Aorta (tissue), 5 donors: ENCODE measurements at places on chromosomes 4 and X. TPM values are rescaled to one million over a fixed set of nuclear protein-coding genes. Genes with fewer than 3 reads are reported as not detected.
A peak's percentile ranks its signal among the peaks of the same experiment; 100 is the strongest.

DNA sequence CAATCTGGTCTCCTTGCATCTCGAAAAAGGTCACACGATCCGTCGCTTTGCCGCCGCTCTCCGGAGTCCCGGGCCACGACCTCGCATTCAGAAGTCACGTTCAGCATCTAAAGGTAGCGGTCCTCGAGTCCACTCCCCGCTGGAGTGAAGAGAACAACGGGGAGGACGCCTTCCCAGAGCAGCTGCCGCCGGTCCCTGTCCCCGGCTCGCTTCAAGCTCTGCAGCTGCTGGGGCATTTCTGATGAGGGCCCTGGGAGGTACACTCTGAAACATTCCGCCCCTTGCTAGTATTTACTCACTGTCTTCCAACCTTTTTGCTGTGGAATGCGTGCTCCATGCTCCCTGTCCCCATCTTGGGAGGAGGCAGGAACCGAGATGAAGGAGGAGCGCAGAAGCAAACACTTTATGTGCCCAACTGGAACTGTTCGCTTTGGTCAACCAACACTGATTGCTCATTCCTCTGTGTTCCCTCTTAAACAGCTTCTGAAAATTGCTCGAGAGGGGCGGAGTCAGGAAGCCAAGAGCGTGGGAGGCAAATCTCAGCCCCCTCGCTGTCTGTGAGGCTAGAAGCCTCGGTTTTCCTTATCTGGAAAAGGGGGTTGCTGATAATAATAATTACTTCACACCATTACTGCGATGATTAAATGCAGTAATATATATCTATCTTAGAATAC, 6.4 kb upstream of the VAMP7 start:
- no peak for DNase-seq

DNA sequence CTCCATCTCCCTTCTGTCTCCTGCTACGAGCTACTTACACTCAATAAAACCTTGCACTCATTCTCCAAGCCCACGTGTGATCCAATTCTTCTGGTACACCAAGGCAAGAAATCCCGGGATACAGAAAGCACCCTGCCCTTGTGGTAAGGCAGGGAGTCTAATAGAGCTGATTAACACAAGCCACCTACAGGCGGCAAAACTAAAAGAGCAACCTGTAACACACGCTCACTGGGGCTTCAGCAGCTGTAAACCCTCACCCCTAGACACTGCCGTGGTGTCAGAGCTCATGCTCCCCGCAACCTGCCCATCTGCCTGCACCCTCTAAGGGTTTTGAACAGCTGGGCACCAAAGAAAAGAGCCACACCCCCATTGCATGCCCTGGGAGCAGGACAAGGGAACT, 755.4 kb upstream of the HTR2C start:
- no peak for DNase-seq

Gene VGLL1
- total RNA-seq, result not detected

- DNase-seq, result no peak
Measured at GRCh38 chr4:83779103-83780052, 243.5 kb downstream of the GPAT3 start.

- no peak for DNase-seq
Measured at GRCh38 chr4:127149086-127149485, 483.7 kb upstream of the INTU start.

GRCh38 chrX:154661899-154662298, 8.5 kb upstream of the CTAG2 start:
- DNase-seq, result no peak

Gene PDLIM3
- total RNA-seq, result 805 TPM

Gene QRFPR
- total RNA-seq, result 0.71 TPM

DNA sequence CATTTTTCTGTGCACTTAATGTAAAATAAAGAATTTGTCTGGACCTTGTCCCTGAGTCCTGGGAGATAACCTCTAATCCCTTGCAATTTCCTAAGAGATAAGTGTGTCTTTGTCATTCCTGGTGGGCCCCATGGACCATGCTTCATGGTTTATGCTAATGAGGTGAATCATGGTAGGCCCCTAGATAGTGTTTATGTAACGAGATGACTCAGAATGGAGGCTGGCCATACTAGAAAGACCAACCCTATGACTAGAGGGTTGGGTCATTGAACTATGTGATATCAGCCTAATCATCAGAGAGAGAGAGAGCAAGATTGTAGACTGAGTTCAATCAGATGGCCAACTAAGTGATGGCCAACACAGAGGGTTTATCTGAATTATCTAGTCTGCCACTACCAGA, 64.2 kb upstream of the NHSL2 start:
- no peak for DNase-seq

Gene SPANXC
- not detected for total RNA-seq

Gene DUSP21
- not detected for total RNA-seq

- DNase-seq, result no peak
Measured at GRCh38 chr4:81694176-81694913, 222.6 kb upstream of the RASGEF1B start.

DNA sequence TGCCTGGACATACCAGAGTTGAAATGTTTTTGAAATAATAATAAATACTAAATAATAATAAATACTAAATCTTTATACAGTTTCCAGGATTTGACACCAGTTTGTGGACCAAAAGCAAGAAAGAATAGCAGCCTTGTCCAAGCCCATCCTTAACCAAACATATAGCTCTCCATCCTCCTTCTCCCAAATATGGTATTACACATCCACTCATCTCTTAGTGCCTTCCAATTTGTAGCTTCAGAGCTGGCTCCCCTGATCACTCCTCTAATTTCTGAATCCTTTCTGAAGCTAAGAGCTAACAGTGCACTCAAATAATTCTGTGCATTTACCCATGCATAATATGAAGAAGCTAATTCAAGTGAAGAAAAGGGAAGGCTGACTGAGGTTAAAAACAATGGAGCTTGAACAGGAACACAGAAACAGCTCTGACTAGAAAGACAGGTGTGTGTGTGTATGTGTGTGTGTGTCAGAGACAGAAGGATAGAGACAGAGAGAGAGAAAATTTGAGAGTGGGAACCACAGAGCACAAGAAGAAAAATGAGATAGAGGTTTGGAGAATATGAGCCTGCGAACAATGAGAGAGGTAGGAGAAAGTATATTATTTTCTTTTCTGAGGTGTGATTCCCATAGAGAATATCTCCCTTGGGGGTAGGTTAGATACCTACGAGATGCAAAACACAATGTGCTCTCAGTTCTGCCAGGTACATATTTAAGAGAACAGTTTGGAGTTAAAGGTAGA, 123.5 kb downstream of the CAMK2D start:
- no peak for DNase-seq

Gene MAGEA2
- total RNA-seq, result not detected

Gene CT47B1
- not detected for total RNA-seq

DNA sequence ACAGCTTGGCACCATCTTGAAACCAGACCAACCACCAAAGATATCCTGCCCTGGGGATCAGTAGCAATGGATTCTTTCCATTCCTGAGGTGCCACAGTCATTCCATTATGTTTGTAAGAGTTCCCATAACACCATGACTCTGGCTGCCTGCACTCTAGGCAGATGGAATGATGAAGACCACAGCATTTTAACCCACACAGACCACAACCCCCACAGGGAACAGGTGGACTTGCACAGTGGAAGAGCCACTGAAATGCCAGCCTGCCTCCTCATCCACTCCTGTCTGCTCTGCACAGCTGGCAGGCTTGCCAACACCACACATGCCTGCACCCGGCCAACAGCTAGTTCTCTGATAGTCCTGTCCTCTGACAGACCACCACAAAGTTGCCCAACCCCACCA, 2362.2 kb upstream of the AGA start:
- no peak for DNase-seq

Gene GLUD2
- 1.6 TPM for total RNA-seq

- DNase-seq, result peak; percentile 48
Measured at GRCh38 chr4:108172753-108173598, 4.2 kb upstream of the LEF1 start.

Gene SHOX
- total RNA-seq, result not detected

Gene PAGE5
- total RNA-seq, result not detected

- DNase-seq, result no peak
Measured at GRCh38 chrX:51487960-51488267, 8.5 kb downstream of the NUDT11 start.

Gene MAML3
- total RNA-seq, result 10.5 TPM

DNA sequence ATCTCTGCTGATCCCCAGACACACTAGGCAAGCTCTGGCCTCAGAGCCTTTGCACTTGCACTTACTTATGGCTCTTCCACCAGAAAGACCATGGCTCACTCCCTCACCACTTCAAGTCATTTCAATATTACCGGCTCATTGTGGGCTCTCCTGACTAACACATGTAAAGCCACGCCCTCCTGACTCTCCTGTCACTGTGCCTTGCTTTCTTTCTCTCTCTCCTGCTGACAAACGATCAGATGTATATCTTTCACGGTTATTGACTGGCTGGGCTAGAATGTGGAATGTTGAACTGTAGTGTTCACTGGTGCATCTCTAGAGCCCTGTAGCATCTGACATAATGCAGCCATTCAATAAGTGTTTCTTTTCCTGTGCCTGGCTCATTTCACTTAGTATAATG, 425.1 kb downstream of the RAB28 start:
- DNase-seq, result no peak

Gene PSMD10
- 24.9 TPM for total RNA-seq

Gene ETDB
- total RNA-seq, result not detected

DNA sequence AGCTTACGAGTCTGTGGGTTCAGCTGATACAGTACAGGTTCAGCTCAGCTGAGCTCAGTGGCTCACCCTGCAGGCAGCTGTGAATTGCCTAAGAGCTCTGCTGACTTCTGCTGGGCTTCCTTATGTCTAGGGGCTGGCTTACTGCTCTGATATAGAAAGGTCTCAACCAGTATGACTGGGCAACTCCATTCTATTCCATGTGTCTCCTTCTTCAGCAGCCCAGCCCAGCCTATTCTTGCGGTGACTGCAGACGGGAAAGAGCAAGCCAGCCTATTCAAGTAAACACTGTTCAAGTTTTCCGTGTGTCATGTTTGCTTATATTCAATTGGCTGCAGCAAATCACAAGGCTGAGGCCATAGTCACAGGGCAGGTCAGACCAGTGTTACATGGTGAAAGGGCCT, 615.4 kb upstream of the ZFP42 start:
- no peak for DNase-seq

- DNase-seq, result no peak
Measured at GRCh38 chr4:125016892-125017299, 297.9 kb upstream of the FAT4 start.

Gene ETNPPL
- total RNA-seq, result not detected

DNA sequence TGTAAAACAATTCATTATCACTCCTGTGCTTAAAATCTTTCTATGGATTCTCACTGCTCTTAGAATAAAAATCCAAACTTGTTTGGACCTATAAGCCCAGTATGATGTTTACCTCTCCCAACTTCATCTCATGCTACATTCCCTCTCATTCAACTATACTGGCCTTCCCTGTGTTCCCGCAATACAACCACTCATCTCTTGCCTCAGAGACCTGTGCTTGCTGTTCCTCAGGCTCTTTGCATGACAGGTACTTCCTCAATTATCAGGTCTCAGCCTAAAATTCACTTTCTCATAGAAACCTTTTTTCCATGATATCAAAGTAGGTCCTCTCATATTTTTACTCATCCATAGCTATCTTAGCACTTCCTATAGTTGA, 71.7 kb downstream of the ENOX2 start:
- DNase-seq, result no peak

DNA sequence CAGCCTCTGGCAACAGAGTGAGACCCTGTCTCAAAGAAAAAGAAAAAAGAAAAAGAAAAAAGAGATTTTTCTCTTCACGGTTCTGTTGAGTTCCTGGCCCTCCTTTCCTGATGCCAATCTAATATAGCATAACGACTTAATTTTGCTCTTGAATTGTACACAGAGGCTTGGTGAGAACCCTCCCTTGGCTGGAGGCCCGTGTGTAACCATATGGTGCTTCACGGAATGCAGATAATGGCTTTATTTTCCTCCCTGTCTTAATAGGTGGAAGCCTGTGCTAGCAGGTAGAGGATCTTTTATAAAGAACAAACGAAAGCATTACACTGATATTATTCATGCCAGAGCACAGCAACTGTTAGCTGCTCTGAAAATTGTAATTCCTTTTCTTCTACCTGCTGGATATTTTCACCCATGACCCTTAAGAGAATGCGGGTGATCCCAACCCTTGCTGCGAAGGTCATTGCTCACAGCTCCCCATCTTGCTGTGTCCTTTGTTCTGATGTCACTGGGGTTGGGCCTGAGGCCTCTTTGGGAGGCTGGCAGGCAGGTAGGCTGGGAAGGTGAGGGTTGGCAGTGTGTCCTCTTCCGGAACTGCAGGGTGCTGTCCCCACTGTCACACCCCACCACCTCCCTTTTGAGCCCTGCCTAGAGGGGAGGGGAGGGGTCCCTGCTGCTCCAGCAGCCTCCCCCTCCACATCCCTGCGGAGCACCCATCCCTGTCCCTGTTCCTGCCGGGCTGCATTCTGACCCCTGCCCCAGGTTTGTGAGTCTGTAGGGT, 83.8 kb upstream of the STOX2 start:
- no peak for DNase-seq

GRCh38 chr4:82913305-82913704, 12.8 kb downstream of the THAP9 start:
- no peak for DNase-seq

- no peak for DNase-seq
Measured at GRCh38 chr4:116180157-116180601, 905.2 kb downstream of the TRAM1L1 start.

Gene CFAP99
- total RNA-seq, result 0.13 TPM

- DNase-seq, result no peak
Measured at GRCh38 chr4:34191443-34191842, 2052.9 kb downstream of the ARAP2 start.

Gene CYLC1
- not detected for total RNA-seq

DNA sequence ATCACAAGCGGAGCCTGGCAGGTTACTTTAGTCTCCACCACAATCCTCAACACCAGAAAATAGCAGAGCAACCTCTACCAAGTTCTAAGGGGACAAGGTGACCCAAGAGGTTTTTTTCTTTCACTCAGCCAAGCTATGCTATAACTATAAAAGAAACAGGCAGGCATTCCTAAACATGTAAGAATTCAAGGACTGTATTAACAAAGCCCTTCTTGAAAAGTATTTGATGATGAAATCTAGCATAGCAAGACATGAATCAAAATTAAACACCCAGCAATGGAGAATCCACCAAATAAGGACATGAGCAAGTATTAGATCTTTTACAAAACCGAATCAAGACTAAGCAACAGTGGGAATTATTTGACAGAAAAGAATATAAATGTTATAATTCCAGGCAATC, 25.7 kb upstream of the C1QTNF7 start:
- DNase-seq, result no peak

Gene NALF2
- 0.26 TPM for total RNA-seq

Gene STARD8
- total RNA-seq, result 11.8 TPM

DNA sequence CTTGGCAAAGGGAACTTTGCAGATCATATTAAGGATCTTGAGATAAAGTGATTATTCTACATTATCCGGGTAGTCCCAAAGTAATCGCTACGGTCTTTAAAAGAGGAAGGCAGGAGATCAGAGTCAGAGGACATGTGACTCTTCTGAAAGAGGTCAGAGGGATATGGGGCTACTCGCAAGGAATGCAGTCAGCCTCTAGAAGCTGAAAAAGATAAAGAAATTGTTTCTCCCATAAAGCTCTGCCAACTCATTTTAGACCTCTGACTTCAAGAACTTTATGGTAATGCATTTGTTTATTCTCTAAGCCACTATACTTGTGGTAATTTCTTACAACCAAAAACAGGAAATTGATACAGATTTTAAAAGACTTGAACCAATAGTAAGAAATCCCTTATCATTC, 48.6 kb downstream of the NPY5R start:
- no peak for DNase-seq

- no peak for DNase-seq
Measured at GRCh38 chr4:152246659-152247058, 289.2 kb downstream of the FBXW7 start.

Gene TBX22
- not detected for total RNA-seq

Gene TBC1D9
- 28.8 TPM for total RNA-seq
